Ammon's horn (tissue), 1 donor: ENCODE measurements at places on chromosomes 6 and 20.

GRCh38 chr6:73823046-73823735 is 127.2 kb downstream of the CD109 start:
- DNase-seq = peak; percentile 9

- DNase-seq = peak; percentile 63
These were observed 64.9 kb downstream of the ME1 start for GRCh38 chr6:83365931-83366330.

DNA sequence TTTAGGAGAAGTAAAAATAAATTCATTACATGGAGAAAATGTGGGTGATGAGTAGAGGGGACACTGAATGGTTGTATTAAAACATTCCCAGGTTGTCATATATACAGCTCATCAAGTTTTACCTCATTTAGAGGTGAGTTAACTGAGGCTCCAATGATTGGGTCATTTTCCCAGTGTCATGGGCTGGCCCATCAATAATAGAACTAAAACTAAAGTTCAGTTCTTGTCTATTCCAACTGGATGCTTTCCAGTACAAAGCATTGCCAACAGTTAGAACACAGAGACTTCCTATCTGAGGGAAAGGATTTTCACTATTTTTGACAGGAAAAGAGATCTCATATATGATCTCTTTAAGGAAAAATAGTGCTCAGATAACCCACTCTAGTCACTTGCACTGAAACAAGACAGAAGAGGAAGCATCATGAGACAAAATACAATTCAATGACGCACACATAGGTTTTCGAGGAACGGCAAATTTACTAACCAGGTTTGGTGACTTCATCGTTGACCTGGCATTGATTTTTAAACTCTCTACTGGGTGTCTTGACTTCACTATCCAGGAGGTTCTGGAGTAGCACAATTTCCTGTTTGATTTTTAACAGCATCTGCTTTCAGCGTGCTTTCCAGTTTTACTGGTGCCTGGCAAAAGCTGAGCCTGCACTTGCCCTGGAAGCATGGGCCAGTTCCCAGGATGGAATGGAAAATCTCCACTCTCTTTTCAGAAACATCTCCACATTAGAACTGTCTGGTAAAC is 195.5 kb upstream of the FBXL4 start:
- DNase-seq = no peak

DNA sequence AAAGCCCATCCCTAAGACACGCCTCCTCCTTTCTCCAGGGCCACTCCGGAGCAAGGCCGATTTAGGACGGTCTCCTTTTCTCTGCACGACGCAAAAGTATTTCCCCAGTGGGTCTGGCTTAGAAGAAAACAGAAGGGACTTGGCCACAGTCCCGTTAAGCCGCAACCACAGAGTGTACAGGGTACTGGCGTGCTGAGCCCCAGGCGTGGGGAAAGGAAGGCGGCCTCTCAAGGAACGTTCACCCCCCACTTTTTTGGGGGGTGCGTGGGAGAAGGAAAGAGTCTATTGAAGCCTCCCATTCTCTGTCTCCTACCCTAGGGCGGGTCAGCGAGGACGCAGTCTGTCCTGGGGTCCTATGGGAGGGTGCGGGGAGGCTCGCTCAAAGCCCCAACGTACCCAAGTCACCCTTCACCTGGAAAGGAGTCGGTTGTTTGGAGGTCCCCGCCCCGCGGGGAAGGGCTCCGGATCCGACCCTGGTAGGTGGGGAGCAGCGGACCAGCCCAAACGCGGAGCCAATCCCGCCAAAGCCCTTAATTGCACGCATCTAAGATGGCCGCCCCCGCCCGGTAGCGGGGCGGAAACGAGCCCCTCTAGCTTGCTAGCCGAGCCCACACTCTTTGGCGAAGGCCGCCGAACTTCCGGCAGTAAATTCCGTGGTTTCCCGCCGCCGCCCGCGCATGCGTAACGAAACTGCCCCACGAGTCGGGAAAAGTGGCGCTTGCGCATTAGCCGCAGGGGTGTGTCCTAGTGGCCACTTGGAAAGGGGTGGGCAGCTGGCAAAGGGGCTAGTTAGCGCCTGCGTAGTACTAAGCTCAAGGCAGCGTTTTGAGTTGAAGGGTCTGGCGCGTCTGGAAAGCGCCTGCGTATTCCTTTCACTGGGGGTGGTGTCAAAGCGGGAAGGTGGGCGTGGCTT is at the start of gene OARD1:
Gene OARD1, minus strand, starts transcription at position 434 of the 913 bp plus-strand sequence. CDS start 722 bp downstream, outside the sequence.
- peak; percentile 99 for DNase-seq

DNA sequence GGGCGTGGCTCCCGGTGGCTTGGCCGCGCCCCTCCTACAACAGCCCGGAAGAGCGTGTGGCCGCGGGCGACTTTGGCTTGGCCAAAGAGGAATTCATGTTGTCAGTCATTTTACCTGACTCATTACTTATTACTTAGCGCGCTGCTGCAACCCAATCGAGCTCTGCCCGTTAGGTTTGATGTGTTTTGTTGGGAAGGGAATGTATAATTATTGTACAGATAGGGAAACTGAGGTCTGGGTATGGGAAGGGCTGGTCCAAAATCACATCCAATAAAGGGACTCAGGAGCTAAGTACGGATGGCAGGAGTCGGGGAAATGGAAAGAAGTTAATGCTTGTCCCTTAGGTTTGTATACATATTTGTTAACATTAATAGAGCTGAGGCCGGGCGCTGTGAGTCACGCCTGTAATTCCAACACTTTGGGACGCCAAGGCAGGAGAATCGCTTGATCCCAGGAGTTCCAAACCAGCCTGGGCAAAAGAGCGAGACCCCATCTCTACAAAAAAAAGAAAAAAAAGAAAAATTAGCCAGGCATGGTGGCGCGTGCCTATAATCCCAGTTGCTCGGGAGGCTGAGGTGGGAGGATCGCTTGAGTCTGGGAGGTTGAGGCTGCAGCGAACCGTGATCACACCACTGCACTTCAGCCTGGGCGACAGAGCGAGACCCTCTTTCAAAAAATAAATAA is 639 bp upstream of the ZNF335 start:
- DNase-seq = no peak

DNA sequence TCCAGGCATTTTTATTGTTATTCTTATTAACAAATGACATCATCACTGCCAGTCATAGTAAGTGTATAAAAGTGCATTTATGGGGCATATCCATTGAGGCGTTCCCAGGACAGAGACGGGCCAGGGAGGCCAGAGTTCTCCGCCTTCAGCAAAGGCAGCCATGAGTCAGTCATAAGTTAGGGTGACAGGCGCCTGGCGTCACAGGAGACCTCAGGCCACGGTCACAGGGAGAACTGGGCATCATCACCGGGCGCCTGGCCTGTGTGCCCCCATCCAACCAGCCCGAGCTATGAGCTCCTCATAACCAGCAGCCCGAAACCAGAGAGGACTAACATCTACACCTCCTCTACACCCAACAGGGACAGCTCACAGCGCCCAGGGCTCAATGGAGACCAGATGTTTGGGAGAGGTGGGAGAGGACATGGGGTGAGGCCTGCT is 259.2 kb downstream of the DLL1 start:
- DNase-seq = no peak

DNA sequence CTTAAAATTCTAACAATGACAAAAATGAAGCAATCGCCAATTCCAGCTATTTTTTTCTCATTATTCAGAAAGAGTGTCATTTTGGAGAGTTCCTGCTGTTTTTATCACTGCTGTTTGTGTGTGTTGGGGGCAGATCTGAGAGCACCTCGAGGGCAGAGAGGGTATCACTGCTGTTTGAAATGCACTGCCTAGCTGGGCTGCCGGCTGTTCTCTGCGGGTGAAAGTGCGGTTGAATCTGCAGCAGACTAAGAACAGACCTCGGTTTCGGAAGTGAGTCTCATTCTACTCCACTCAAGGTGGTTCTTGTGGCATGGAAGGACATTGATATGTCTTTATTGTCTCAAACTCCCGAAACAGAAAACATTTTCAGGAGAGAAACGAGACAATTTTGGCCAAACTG is 18.3 kb downstream of the INSM1 start:
- no peak for DNase-seq

DNA sequence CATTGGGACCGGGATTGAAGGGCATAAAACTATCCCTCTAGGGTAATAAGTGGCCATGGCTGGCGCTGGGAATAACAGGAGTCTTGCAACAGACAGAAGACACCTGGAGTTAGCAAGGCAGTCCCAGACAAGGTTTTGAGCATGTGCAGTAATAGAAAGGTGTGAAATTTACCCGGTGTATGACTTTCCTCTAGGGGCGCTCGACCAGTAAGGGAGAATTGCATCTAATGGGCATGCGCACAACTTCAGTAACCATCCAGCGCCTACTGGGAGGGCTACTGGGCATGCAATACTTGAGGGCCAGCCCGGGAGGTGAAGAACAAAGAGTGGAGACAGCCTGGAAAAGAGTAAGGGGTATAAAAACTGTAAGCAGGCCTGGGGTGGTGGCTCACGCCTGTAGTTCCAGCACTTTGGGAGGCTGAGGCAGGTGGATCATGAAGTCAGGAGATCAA is 32.7 kb downstream of the SERPINB6 start:
- no peak for DNase-seq

DNA sequence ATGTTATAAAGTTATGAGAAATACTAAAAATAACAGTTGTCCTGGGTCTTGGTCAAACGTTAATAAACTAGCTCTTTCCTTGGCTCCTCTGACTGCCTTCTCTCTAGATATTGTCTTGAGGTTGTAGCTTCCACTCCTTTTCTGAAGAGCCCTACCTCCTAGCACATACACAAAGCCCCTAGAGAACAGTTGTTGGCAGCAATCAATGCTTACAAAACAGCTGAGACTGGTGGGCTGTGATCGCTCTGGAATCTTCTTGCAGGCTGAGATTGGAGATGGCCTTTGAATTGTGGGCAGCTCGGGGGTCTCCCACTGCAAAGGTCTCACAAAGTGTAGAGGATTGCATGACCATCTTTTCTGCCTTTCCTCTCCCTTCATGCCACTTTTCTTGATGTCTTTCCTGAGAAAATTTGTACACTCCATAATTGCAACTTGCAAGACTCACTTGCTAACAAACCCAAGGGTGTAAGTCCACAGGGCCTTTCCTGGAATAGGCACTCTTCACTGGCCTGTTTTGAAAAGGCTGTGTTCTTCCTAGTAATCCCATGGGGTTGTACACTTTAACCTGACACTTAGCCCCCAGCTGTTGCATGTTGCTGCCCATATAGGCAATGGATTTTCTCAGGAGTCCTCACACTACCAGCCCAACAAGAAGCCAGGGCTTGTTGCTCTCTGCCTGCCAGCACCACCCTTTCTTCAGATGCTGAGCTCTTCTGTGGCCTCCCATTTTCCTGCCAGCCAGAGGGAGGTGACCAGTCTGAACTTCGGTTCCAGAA is 99.9 kb downstream of the TCP11 start:
- DNase-seq = no peak

DNA sequence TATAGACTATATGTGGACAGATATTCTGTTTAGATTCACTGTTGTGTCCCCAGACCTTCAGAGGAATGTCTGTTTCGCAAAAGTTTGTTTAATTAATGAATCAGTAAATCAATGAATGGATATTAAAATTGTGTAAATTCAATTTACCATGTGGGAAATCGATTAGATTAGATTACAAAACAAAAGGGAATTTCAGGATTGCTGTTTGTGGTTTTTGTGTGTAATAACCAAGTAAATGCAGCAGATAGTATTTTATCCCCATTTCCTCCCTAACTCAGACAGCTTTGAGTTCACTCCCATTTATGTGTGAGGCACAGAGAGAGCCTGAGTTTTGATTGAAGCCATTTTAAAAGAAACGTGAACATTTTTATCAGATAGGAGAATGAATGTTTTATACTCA is 214.8 kb downstream of the ADGB start:
- no peak for DNase-seq

- DNase-seq = peak; percentile 69
These were observed 159.6 kb downstream of the MTHFD1L start for GRCh38 chr6:151025076-151025475.

DNA sequence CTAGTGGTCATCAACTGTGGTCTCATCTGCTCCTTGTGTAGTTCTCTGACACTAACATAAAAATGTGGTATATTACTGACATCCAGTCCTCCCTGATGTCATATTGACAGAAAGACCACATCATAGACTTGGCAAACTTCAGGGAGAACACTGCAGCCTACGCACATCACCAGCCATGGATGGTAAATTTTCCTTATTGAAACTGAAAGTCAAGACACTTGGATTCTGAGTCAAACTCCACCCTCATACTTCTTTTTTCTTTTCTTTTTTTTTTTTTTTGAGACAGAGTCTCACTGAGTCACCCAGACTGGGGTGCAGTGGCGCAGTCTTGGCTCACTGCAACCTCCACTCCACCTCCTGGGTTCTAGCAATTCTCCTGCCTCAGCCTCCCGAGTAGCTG is 25.4 kb downstream of the NDRG3 start:
- no peak for DNase-seq

- DNase-seq = peak; percentile 48
These were observed 472.5 kb upstream of the BTBD3 start for GRCh38 chr20:11445161-11445560.

DNA sequence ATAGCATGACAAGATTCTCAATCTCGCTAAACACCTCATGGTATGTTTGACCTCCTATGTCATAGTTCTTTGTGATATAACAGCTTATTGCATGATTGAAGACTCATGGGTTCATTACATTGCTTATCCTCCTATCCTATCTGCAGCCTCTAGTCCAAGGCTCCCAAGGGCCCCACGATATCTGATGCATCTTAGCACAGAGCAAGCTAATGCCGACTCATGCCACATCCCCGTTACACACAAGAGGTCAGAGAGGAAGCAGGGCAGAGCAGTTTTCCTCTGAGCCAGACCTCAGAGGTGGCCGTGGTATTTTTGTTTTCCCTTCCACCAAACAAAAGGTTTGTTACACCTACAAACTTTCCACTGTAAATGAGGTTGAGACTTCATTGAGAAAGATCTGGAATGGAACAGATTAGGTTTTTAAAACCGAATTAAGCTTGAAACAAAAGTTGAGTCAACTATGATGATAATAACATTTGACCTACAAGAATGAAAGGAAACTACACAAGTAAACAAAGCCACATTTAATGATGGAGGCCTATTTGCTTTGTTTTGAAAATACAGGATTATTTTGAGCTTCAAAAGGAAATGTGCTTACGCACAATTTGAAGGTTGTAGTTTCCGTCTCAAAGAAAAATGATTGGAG is 133.9 kb upstream of the MYLIP start:
- no peak for DNase-seq

DNA sequence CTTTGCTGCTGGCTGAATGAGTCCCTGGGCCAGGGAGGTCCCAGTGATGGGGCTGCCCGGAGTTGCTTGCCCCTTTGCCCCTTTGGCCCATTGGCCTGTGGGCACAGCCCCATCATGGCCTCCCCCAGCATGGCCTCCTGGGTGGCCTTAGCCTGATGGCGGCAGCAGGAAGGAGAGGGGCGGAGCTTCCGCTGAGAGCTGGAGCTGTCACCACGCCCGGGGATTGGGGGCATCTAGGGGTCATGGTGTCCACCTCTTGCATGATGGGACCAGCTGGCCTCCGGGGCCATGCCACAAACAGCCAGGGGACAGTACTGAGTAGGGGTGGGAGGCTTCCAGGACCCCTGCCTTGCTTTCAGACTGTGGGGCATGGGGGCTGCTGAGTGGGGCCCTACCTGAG is 31.5 kb upstream of the GATA5 start:
- DNase-seq = no peak

DNA sequence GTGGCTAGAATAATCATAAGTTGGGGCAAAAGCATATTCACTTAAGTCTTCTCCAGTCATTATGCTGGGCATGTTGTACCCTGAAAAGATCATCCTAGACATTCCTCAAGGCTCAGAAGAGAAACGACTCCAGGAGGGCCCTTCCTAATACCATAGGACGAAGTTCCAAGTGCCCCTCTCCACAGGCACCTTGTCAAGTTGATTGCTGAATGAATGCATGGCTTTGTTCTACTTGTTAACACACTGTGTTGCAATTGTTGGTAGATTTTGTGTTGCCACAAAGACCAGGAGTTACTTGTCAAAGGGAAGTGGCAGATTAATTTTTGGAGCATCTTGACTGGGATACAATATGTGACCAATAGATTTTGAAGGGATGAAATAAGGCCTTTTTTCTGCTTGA is 194.3 kb upstream of the SMLR1 start:
- no peak for DNase-seq

- peak; percentile 65 for DNase-seq
These were observed 29.4 kb downstream of the NCOA5 start for GRCh38 chr20:46060301-46060881.
